ENCODE measurements at places on chromosomes 11 and 22.
A peak's percentile ranks its signal among the peaks of the same experiment; 100 is the strongest.

GRCh38 chr11:4808476-4808875 lies 4.3 kb upstream of the OR52R1 start:
- DNase-seq = no peak

- DNase-seq = peak; percentile 70
Measured at GRCh38 chr11:2178906-2179494, 7.4 kb upstream of the TH start.

- no peak for DNase-seq
Measured at GRCh38 chr11:34975482-34975881, 59.1 kb downstream of the PDHX start.

GRCh38 chr11:10298342-10298741 lies 4.3 kb upstream of the SBF2 start:
- DNase-seq = no peak

GRCh38 chr22:36419177-36419911 lies 31.6 kb upstream of the MYH9 start:
- peak; percentile 89 for DNase-seq

- DNase-seq = no peak
Measured at GRCh38 chr22:29083933-29084591, 11.2 kb downstream of the KREMEN1 start.

DNA sequence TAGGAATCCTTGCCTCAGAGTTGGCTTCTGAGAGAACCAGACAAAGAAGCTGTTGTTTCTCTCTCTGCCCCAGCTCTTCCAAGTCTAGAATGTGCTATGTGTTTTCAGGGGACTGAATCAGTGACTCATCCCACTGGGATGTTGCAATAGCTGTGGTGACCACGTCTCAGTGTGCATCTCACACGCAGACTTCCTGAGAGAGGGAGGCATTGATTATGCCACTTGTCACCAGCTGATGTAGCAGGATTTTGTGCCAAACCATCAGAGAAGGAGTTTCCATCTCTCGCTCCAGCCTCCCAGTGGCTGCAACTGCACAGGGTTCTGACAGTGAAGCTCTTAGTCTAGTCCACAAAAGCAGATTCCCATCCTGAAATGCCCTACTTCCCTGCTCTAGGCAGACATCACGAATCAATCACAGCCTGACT lies 455.8 kb downstream of the MIAT start:
- DNase-seq = peak; percentile 23

- DNase-seq = no peak
Measured at GRCh38 chr11:102608699-102609098, 16.4 kb downstream of the MMP20 start.

GRCh38 chr22:27713461-27713860 lies 88.1 kb downstream of the MN1 start:
- DNase-seq = no peak

DNA sequence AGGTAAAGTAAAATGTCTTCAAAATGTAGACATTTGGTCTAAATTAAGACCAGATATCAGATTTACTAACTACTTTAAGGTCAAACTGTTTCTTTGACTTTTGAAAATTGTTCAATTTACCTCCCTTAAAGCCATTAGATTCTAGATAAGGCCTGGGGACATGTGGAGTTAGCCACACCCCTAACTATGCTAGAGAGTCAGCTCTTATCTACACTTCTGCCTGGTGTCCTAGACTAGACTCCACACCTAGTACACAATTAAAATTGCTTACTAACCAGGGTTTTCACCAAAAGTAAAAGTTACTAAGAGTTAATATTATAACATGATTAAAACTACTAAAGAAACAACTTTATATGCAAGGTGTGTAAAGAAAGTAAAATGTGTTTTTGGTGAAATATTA lies 43.6 kb upstream of the DBX1 start:
- DNase-seq = no peak

DNA sequence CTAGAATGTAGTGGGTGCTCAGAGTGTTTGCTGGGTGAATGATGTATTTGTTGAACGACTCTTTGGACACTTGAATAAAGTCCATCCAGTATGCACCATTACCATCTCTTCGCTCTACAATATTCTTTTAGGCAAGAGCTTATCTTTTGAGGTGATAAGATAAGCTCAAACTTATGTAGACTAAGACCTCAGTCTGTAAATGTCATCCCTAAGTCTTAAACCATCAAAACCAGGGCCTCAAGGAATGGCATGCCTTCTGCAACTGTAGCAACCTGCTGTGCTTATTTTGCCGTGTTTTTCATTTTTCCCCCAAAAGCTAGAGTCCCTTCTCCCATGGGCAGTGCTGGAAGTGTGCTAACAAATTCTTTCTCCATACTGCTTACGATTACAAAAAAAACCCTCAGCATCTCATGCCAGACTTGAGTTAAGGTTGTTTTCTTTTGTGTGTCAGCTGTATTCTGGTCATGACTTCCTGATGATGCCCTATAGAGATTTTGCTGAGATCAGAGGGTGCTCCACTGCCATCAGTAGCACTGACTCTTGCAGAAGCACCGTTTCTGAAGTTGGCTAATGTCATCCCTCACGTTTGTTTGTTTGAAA lies 27.8 kb downstream of the LIMK2 start:
- DNase-seq = no peak

- DNase-seq = no peak
Measured at GRCh38 chr22:39898997-39899396, 1.9 kb upstream of the GRAP2 start.

GRCh38 chr11:17743026-17743807 lies 8.6 kb downstream of the KCNC1 start:
- DNase-seq = no peak
